GM04504 (cell line): ENCODE measurements at places on chromosomes 6 and 20.

DNA sequence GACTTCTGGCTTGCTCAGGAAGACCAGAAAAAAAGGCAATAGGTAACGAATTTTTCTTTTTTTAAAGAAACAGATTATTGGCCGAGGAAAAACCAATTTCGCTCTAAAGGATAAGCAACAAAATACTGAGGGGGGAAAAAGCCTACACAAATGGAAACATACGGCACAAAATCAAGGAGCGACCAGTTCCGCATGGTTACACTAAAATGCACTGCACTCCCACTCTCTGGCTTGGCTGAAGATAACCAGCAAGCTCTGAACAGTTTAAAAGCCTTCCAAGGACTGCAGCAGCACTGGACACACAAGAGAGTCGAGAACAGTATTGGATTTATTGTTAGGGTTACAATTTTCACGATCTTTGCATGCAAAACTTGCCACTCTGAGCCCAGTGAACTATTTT is 881 bp upstream of the MAP7 start:
- DNase-seq: no peak

DNA sequence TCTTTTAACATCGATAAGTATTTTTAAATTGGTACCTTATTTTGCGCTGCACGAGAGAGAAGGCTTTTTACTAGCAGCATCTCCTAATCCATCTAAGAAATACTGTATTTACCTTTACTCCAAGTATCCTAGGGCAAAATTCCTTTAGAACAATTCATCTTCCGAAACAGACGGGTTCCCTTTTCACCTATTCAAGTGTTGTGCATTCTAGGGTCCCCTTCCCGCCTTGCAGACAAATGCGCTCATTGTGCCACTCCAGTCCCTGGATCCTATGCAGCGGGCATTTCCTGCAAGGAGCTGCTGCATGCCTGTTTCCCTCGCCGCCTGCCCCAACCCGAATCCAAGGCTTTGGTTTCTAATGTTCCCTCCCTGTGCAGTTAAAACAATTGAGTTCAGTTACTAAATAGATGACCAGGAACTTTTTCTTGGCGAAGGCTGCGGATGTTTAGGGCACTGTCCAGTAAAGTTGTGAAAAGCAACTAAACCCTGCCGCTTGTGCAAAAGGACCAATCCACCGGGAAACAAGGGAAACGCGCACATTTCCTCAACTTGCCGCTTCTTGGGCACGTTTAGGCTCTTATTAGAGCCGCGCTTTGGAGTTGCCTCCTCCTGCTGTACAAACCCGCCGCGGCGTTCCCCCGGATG is 556 bp upstream of the SCAF8 start:
- DNase-seq: no peak

- no peak for DNase-seq
Observed at GRCh38 chr6:112249489-112249888, 4.9 kb downstream of the LAMA4 start.

DNA sequence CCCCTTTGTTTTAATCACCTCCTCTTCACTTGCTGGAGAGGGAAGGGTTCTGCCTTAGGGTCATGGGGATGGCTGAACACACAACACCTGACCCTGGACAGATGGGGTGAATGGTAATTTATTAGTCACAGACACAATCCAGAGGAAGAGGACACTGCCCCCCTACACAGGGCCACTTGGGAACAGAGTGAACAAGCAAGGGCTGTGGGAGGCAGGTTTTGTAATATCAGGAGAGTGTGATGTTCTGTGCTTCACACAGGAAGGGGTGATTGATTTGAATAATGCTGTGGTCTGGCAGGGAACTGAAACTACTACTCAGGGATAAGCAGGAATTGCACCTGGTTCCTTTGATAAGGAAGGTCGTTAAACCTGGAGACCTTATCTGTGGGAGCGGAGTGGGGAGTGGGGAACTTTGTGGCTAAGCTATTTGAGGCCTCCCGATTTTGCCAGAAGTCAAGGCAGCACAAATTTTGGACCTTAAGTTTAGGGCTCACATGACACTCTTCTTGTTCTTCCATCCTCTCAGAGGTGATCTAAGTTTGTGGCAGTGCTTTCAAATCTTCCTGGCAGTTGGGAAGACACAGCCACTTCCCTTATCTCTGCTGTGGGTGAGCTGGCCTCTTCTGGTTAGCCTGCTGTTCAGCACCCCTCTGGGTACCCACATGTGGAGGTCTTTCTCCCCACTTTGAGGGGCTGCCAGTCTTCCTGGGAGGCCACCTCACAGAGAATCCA is 77.8 kb downstream of the CD164 start:
- no peak for DNase-seq

- DNase-seq: no peak
Observed at GRCh38 chr6:150897400-150897943, 32.0 kb downstream of the MTHFD1L start.
